ENCODE measurements at places on chromosomes 12 and 14. TPM values are rescaled to one million over a fixed set of nuclear protein-coding genes. Genes with fewer than 3 reads are reported as not detected.

PHETA1 gene
- total RNA-seq = 7.4 TPM

FBLN5 gene
- total RNA-seq = 2.5 TPM

RPGRIP1 gene
- 0.54 TPM for total RNA-seq

TMTC2 gene
- total RNA-seq = 1.2 TPM

SERPINA5 gene
- not detected for total RNA-seq

CCDC92 gene
- 22.2 TPM for total RNA-seq

PTPRB gene
- 1.0 TPM for total RNA-seq

SLC6A13 gene
- 0.22 TPM for total RNA-seq

PRB4 gene
- not detected for total RNA-seq

AQP2 gene
- total RNA-seq = not detected

NEUROD4 gene
- not detected for total RNA-seq

KRT71 gene
- total RNA-seq = not detected

SPTLC2 gene
- total RNA-seq = 30.3 TPM

TIMELESS gene
- 42.2 TPM for total RNA-seq

ZNF641 gene
- 7.8 TPM for total RNA-seq

TC2N gene
- 0.57 TPM for total RNA-seq

INHBE gene
- 0.20 TPM for total RNA-seq

FRS2 gene
- 14.4 TPM for total RNA-seq

CCDC197 gene
- not detected for total RNA-seq

TMEM132C gene
- total RNA-seq = not detected

CPNE6 gene
- not detected for total RNA-seq

DAO gene
- not detected for total RNA-seq

SLC17A8 gene
- not detected for total RNA-seq

CSRP2 gene
- 18.4 TPM for total RNA-seq

PIK3C2G gene
- total RNA-seq = not detected

NR1H4 gene
- total RNA-seq = not detected

RNASE3 gene
- total RNA-seq = not detected

TMEM52B gene
- total RNA-seq = 0.14 TPM

CPSF2 gene
- 40.4 TPM for total RNA-seq

BBS10 gene
- 5.8 TPM for total RNA-seq

EFS gene
- not detected for total RNA-seq

FAM222A gene
- total RNA-seq = 6.5 TPM

TAS2R13 gene
- total RNA-seq = not detected

CLEC2B gene
- total RNA-seq = 2.5 TPM

PAPOLA gene
- 107 TPM for total RNA-seq

MLEC gene
- 106 TPM for total RNA-seq

PMCH gene
- not detected for total RNA-seq

CFAP54 gene
- total RNA-seq = 1.5 TPM

TRIM9 gene
- 10.1 TPM for total RNA-seq

ARHGEF25 gene
- 6.5 TPM for total RNA-seq

FBXO21 gene
- 46.1 TPM for total RNA-seq

NAB2 gene
- 24.1 TPM for total RNA-seq

NUMB gene
- total RNA-seq = 32.9 TPM

RNF212B gene
- total RNA-seq = not detected

DRAM1 gene
- total RNA-seq = 23.7 TPM

AP4S1 gene
- 10.4 TPM for total RNA-seq

PLCZ1 gene
- total RNA-seq = not detected

LLPH gene
- total RNA-seq = 63.0 TPM

SSPN gene
- 0.56 TPM for total RNA-seq

SLCO1C1 gene
- total RNA-seq = not detected

AMIGO2 gene
- total RNA-seq = 163 TPM

MGST1 gene
- 858 TPM for total RNA-seq

ADGRD1 gene
- 0.34 TPM for total RNA-seq

EIF2S3B gene
- 0.52 TPM for total RNA-seq

NGB gene
- not detected for total RNA-seq

A2M gene
- total RNA-seq = not detected

KLRK1 gene
- total RNA-seq = not detected

RAD9B gene
- 0.36 TPM for total RNA-seq

Measured in A549 treated with DMSO at 1 μM for 4 hours (cell line).